ENCODE measurements at places on chromosomes 5 and 9.
A peak's percentile ranks its signal among the peaks of the same experiment; 100 is the strongest.

DNA sequence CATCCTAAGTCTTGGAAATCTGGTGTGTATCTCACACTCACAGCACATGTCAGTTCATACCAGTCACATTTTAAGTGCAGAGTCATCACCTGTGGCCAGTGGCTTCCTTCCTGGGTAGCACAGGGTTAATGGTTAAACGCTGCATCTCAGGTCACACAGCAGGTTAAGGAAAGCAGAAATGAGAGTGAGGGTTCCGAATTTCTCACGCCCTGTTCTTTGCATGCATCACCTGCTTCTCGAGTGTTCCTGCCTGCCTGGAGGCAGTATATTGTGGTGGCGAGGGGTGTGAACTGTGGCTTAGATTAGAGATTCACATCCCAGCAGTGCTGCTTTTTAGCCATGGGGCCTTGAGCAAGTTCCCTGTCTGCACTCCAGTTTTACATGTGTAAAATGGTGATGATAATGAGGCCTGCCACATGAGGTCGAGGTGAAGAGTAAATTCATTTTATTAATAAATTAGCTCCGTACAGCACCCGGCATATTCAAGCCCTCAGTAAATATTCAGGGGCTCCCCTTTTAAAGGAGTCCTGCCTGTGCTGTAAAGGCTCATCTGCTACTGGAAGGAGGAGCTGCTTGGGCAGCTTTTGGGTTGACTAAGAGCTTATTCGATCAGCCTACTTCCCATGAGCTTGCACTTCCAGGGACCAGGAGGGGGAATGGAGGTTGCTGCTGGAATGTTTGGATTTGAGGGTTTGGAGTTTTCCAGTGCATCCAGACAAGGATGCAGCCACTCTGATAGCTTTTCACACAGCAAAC lies 61.1 kb upstream of the SAP30L start:
- no peak for DNase-seq

- DNase-seq: no peak
Observed at GRCh38 chr5:137871571-137871970, 3.9 kb downstream of the MYOT start.

GRCh38 chr9:84027201-84027600 lies 46.6 kb downstream of the RMI1 start:
- DNase-seq: no peak

DNA sequence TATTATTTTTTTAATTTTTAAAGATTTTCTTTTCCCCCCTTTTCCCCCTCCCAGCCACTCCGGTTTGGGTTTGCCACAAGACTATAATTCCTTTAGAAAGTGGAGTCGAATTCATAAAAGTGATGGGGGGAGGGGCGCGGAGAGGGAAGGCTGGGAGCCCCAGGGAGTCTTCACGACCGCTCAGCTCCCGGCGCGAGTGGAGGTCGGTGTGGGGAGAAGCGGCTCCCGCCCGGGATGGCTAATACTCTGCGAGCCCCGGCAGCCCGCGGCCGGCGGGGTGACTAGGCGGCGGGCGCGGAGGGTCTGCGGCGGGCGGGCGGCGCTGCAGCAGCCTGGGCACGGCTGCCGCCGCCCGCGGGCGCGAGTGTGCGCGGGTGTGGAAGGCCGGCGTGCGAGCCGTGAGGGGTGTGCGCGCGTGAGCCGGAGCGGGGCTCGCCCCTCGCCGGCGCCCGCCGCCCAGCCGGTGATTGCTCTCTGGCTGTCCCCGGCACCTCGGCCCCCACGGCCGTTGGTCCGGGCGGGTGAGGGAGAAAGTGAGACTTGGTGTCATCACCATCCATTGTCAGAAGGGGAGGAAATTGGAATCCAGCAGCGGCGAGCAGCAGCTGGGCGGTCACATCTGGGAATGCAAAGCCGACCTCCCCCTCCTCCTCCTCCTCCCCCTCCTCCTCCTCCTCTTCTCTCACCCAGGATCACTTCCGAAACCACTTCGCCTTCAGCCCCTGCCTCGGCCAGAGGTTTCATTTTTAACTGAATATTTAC lies at the start of gene PARP8:
PARP8 (plus strand) TSS at position 377 of the 762 bp plus-strand sequence. CDS start 459 bp downstream, outside the sequence.
- peak; percentile 27 for DNase-seq

DNA sequence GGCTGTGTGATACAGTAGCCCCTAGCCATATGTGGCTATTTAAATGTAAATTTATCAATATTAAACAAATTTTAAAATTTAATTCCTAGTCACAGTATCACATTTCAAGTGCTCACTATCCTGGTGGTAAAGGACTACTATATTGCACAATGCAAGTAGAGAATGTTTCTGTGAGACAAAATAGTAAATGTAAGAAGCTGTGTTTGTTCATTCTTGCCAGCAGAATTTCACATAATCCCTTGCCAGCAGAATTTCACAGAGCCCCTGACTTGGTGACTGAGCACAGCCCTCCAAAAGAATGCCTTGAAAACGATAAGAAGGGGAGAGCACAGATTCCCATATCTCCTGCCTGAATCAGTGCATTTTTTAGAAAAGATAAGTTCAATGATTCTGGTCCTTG lies 75.9 kb upstream of the SELENOP start:
- no peak for DNase-seq

DNA sequence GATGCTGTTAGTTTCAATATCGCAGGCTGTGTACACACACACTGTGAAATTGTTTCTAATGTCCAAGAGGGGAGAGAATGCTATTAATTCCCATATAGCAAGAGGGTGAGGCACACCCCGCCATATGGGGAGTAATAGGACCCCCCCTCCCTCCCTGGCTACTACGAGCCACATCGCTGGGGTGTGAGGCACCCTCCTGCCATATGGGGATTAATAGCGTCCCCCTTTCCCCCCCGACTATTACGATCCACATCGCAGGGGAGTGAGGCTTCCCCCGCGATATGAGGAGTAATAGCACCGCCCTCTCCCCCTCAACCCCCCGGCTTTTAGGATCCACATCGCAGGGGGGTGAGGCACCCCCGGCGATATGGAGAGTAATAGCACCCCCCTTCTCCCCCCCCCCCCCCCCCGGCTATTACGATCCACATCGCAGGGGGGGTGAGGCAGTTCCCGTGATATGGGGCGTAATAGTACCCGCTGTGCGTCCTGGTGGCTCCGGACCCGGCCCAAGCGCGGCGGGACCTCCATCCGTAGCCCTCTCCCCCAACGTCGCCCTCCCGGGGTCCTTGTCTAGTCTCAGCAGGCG lies 494 bp upstream of the STK32A start:
- no peak for DNase-seq

GRCh38 chr5:231661-232060 lies 13.5 kb downstream of the SDHA start:
- no peak for DNase-seq

GRCh38 chr5:119410448-119411159 lies 41.7 kb upstream of the HSD17B4 start:
- DNase-seq: no peak

Measured in NCI-H774 (cell line).